ENCODE measurements at places on chromosomes 12 and 14.
A peak's percentile ranks its signal among the peaks of the same experiment; 100 is the strongest.

DNA sequence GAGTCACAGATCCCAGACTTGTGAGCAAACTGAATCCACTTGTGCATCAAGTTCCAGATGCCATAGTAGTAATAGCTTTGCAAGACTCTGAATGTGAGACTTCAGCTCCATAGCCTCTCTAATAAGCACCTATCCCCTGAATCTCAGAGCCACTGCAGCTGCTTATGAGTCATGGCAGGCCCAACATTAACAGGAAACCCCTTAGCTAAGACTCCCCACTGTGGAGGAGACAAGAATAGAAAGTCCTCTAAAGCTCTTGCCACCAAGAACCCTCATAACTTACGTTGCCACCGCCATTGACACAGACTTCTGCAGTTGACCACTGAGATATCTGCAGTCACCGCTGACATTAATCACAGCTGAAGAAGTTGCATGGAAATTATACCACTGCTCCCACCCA is 62.9 kb upstream of the PDE3A start:
- DNase-seq, result no peak

DNA sequence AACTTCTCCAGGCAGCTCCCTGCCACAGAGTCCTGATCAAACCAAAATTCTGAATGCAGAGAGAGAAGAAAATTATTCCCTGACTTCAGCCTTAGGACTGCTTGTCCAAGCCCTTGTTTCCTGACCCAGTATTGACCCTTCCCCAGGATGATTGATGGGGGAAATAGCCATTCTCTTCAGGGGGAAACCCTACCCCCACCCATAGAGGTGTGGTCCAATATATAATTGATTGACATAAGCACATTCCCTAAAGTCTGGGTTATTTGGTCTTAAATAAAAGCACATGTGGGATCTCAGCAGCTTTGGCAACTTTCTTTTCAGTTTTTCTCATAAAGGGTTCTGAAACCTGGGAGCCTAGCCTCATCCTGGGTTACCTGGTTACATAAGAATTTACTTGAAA is 201.2 kb upstream of the DDHD1 start:
- no peak for DNase-seq

DNA sequence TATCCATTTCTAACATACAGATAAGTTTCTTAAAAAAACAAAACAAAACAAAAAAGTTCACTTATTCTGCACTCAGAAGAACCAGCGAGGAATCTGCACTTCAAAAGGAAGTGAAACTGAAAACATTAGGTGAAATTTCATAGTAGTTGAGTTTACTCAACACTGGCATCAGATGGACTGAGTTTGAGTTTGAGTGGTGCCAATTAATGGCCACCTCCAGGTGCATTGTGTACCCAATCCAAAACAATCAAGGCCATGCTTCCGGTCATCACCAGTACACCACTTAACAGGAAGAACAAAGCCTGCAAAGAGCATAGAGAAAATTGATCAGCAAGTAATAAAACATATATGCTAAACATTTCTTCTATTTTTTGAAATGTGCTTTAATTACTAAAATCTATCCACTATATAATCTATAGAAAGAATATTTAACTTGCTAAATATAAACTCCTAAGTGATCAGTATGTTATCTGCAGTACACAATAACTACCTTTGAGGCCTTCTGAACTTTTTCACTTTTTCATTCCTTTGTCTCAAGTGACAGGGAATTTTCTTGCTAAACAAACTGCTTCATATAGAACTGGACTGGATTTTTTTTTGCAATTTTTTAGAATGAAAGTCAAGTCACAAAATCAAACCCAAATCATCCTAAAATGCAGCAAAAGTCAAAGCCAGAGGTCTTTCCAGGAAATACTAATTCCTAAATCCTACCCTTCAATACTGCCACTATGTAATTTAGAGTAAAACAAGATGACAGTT is 11.5 kb downstream of the SLC38A2 start:
- DNase-seq, result no peak

GRCh38 chr12:116808113-116809105 is 70.3 kb downstream of the RNFT2 start:
- no peak for DNase-seq

DNA sequence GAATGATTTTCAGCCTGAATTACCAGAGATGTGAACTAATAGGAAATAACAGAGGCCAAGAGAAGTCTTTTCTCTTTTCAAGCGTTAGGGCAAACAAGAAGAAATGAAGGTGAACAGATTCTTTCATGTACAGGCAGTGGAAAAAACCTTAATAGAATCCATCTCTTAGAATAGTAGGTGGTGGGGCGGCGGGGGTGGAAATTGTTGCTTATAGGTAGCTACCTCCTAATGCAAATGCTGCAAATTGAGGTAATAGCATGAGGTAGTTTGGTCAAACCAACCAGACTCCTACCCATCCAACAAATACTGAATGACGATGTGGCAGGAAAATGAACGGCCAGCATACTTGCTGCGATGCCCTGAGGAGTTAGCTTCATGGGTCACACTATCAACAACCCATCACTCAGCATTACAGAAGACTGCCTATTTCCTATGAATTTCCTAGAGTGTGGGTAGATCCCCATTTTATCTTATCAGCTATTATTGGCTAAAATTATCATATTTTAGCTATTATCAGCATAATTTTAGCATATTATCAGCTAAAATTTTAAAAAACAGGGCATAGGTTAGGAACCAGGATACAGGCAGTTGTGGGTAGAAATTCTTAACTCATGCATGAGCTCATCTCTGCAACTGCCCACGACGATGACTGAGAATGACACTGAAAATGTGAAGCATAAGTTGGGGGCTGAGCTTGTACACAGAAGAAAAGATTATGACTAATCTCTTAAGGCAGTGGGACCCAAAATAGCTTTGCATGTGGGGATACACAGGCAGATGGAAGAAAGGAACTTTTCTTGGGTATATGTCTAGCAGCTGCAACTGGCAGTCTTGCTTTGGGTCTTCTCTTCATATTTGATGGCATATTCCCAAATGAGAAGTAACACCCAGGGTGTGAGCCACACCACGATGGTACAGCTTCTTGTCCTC is 68.7 kb downstream of the NIN start:
- no peak for DNase-seq

GRCh38 chr12:52213564-52214420 is 19.3 kb upstream of the KRT7 start:
- DNase-seq, result peak; percentile 18

DNA sequence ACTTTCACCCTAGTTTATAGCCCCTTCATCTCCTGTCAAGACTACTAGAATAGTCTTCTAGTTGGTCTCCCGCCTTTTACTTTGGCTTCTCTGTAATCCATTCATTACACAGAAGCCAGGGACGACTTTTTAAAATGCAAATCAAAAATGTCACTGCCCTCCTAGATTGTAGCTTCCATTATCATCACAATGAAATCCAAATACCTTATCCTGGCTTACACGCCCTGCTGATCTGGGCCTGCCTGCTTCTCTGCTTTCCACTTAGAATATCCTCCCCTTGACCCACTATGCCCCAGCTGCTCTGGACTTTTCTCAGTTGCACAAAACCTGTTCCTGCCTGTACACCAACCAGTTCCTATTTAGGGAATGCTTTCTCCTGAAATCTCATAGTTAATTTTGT is 4.5 kb upstream of the EEA1 start:
- DNase-seq, result no peak

GRCh38 chr14:23013054-23013748 is 3.3 kb upstream of the C14orf93 start:
- DNase-seq, result no peak

- no peak for DNase-seq
Measured at GRCh38 chr12:52494518-52494917, 1.5 kb upstream of the KRT6A start.

DNA sequence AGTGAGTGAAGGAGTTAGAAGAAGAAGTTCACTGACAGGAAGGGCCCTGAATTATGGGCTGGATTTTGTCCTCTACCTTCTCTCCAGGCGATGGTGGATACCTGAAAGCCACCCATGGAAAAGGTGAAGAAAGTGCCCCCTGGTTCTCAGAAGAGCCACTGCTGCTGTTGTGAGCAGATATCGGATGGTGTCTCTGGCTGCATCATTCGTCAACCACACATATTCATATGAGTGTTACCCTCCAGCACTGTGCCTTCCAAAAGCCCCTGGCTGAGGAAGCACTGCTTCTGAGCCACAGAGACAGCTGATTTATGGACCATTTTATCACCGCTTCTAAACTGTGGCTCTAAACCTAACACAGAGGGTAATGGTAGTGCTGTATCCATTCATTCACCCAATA is 2.0 kb upstream of the ACTN1 start:
- DNase-seq, result no peak

DNA sequence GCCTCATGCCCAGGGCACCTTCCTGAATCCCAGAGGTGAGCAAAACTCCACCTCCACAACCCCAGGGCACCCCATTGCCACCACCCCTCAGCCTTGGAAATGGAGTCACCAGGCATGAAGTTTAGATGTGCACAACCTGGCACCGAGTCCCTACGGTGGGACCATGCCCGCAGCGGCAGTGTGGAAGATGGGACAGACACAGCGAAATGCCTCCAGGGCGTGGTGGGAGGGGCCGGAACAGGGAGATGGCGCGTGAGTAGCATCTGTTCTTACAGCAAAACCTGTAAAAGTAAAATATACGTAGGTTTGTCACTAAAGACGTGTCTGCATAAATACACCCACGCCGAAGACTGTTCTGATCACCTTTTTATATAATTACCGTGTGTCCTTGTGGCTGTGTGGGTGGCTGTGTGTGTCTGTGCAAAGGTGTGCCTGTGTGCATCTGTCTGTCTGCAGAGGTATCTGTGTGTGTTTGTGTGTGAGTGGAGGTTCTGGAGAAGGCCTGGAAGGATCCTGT is 17.4 kb upstream of the DEGS2 start:
- no peak for DNase-seq

DNA sequence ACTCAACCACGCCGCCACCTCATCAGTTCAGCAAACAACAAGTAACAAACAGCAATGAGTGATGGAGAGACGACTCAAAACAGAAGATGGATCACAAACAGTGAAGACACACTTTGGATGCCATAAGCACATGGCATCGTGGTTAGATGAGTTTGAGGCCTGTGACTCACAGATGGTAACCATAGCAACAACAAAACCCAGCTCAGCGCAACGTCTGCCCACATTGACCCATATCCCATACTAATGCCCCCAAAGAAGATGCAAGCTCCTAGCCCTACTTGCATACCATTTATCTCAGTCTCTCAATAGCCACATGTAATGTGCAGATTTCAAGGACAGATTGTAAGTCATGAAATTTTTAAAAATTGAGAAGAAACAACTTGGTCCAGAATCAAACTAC is 1322.3 kb upstream of the TMEM132C start:
- DNase-seq, result no peak

GRCh38 chr12:87121896-87122295 is 865.7 kb upstream of the MGAT4C start:
- no peak for DNase-seq

GRCh38 chr12:19430988-19431387 is 8.3 kb upstream of the AEBP2 start:
- no peak for DNase-seq

- no peak for DNase-seq
Measured at GRCh38 chr14:91089958-91090535, 23.8 kb upstream of the DGLUCY start.

DNA sequence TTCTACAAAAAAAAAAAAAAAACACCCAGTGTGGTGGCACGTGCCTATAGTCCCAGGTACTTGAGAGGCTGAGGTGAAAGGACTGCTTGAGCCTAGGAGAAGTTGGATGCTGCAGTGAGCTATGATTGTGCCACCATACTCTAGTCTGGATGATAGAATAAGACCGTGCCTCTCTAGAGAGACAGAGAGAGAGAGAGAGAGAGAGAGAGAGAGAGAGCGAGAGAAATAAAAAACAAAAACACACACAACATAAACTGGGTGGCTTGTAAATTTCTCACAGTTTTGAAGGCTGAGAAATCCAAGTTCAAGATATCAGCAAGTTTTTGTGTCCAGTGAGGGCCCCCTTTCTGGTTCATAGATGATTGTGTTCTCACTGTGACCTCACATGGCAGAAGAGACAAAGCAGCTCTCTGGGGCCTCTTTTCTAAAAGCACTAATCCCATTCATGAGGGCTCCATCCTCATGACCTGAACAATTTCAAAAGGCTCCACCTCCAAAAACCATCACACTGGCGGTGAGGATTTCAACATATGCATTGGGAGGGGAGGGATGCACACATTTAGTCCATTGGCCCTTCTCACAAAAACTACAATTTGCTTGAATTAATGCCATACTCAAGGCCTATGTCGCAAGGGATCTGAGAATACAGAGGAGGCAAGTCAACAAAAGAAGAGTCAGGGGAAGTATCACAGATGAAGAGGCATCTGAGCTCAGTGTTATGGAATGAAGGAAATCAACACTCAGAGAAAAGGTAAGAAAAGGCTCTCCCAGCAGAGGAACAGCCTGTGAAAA is 94.9 kb downstream of the PPM1H start:
- DNase-seq, result no peak

GRCh38 chr12:90974286-90974685 is 19.3 kb upstream of the CCER1 start:
- no peak for DNase-seq

DNA sequence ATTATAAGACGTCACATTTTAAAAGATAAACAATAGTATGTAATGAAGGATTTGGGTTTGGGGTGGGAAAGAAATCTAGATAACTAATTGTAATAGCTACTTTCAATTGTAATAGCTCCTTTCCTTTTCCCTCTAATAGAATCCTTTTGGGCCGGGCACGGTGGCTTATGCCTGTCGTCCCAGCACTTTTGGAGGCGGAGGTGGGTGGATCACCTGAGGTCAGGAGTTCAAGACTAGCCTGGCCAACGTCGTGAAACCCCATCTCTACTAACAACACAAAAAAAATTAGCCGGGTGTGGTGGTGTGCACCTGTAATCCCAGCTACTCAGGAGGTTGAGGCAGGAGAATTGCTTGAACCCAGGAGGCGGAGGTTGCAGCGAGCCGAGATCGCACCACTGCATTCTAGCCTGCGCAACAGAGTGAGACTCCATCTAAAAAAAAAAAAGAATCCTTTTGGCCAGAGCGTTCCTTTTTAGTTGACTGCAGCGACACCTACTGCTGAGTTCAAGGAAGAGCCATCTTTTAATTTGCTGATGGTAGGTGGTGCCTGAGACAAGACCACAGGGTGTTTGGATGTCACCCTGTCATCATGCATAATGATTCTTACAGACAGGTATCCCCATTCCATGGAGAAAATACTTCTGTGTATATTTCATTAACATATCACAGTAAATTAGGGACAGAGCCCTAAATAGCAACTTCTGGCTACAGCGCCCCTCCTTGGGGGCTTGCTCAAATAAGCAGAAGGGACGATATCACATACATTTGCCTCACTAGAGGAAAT is 79.5 kb downstream of the ARMH4 start:
- DNase-seq, result no peak

All from activated T-helper 9 cell treated with anti-CD3 and anti-CD28 coated beads, Interleukin-2, amount 50 U/mL, for 16 hours (primary cell).